Ammon's horn (tissue), 1 donor: ENCODE measurements at places on chromosomes 4 and X.

DNA sequence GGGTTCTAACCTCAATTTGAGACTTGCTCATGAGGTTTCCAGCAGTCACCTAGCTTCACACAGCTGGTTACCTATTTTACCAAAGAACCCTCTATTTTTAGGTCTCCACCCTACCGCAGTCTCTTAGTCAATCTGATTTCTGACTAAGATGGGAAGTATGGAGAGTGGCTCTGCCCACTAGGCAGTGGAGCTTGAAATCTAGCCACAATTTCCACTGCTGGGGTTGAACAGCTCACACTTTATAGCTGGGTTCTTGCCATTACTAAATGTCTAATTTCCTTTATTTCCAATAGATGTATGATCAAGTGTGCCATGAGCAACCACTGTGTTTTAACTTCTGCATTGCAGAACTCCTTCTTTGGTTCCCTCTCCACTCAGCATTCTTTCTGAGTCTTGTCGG, 43.1 kb downstream of the GASK1B start:
- DNase-seq = no peak

GRCh38 chr4:15001248-15001868, 923 bp upstream of the CPEB2 start:
- peak; percentile 85 for DNase-seq

GRCh38 chrX:107699616-107700015, 71.3 kb downstream of the PRPS1 start:
- no peak for DNase-seq

DNA sequence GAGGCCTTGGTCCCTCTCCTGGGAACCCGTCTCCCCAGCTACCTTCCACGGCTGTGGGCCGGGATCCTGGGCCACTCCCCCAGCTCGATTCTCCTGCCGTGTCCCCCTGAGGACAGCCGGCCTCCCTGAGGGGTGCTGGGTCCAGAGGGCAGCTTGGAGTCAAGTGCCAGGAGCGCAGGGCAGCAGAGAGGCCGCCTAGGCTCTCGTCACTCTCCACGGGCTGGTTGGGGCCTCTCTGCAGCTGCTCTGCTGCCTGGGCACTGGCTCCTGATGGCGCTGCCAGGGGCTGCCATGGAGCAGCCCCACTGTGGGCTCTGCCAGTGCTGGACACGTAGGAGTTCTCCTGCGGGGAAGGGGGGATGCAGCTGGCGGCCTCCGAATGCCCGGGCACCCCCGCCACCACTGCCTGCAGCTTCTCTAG, 6.7 kb downstream of the IRAK1 start:
- DNase-seq = no peak

DNA sequence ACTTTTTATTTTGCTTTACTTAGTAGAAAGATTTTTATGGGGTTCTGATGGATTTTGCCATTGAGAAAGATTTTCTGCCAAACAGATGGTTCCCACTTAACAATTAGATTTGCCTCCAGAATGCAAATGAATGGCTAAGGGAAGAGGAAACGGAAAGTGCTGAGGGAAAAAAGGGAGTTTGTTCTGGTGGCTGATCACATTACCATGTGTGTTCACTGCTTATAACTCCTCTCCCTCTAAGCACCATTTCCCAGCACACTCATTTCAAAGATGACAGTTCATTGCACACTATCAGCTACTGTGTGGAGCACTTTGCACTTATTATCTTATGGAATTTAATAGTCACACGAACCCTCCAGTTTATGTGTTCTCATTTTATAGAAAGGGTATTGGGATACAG, 68.0 kb upstream of the GRID2 start:
- no peak for DNase-seq

DNA sequence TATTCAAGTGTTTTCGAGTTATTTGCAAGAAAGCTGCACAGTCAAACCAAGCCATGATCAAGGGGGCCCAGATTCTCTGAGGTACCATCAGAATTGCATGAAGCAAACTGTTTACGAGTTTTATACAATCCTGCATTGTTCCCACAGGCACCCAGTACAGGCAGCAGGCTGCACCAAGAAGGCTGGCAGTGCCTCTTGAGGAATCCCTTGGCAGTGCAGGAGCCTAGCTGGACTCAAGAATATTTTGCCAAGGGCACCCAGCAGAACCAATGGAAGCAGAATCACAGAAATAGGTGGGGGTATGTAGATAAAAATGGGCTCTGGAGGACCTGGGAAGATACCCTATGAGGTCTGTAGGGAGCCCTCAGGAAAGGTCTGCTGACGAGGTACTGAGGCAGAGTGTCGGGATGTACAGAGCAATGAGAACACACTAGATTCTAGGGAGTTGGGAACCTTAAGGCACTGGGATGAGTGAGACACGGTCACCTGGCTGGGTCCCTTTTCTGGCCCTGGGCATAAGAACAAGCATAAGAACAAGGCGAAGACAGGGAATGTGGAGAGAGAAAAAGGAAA, 2.5 kb upstream of the PLP1 start:
- peak; percentile 81 for DNase-seq

DNA sequence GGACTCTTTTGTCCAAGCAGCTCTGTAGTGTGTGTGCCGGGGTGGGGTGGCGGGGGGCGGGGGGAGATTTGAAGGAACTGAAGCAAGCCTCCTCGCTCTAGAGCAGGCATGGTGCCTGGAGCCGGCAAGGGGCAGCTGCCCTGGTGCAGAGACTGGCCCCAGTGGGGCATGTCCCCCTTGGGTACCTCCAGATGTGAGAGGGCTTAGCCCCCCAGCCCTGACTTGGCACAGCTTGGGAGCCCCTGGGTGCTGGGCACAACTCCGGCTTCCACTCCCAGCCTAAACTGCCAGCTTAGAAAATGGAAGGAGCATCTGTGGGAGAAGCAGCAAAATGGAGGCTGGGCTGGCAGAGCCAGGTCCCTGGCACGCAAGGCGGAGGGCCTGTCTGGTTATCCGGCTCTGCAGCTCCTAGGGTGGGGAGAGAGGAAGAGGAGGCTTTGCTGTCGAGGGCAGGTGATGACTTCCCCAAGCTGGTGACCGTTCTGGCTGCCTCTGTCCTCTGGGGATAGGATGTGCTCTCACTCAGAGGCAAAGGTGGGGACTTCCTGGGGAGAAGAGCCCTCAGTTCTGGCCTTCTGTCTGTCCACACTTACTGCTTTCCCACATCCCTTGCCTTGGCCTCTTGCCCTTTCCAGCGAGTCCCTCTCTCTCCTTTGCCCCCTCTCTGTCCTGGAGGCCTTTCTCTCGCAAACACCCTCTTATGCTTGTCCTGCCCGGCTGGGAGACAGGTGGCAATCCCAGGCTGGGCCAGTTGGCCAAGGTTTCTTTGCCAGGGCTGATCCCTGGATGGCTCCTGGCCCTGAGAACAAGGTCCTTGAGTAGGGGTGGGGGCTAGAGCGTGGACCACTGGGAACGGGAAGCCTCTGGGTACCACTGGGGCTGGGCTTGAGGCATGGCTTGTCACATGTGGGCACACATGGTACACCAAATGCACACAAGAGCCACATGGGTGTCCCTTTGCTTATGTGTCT, 2.0 kb downstream of the DLG3 start:
- no peak for DNase-seq

- no peak for DNase-seq
Measured at GRCh38 chr4:8913121-8913857, 41.6 kb upstream of the HMX1 start.

- DNase-seq = no peak
Measured at GRCh38 chr4:176780995-176781738, 11.6 kb downstream of the VEGFC start.

DNA sequence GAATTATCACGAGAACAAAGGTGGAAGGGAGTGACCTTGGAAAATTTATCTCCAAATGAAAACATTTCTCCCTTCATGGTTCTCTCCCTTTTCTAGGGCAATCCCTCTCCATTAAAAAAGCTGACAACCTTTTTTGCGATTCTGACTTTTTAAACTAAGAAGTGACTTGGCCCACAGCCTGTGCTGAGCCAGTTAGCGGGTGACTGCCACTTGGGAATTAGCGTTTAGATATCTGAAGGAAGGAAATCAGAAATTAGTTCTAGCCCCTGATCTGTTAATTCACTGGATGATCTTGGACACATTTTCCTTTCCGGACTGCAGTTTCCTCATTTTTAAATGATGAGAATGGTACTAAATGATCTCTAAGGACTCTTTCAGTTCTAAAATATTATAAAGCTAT, 245.0 kb downstream of the FBXO8 start:
- no peak for DNase-seq

GRCh38 chr4:185335579-185335978, 60.1 kb downstream of the LRP2BP start:
- DNase-seq = no peak

GRCh38 chr4:2071912-2072867, 13.1 kb downstream of the NAT8L start:
- peak; percentile 60 for DNase-seq

- DNase-seq = no peak
Measured at GRCh38 chr4:90766837-90767236, 639.6 kb downstream of the CCSER1 start.

DNA sequence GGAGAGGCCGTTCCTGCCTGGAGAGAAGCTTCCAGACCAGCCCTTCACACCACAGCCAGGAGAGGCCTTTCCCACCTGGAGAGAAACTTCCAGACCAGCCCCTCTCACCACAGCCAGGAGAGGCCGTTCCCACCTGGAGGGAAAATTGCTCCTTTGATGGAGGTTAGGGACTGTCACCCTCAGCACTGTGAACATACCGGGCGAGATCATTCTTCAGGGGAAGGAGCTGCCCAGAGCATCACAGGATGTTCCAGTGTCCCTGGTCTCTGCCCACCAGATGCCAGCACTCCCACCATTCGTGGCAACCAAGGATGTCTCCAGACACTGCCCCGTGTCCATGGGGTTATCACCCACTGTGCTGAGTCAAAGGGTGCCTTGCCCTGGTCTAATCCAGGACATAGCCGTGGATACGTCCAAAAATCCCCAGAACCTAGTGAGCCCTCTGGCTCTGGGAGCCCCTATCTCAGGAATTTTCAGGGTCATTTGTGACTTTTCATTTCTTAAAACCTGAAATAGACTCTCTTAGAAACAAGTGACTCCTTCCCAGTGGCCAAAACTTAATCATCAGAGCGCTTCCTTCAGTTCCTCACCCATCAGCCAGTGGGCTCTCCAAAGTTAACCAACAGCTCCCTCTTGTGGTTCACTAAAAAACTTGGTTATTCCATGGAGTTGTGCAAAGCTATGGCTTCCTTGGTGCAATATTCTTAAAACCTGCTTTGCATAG, 80.2 kb downstream of the CRMP1 start:
- DNase-seq = peak; percentile 80

DNA sequence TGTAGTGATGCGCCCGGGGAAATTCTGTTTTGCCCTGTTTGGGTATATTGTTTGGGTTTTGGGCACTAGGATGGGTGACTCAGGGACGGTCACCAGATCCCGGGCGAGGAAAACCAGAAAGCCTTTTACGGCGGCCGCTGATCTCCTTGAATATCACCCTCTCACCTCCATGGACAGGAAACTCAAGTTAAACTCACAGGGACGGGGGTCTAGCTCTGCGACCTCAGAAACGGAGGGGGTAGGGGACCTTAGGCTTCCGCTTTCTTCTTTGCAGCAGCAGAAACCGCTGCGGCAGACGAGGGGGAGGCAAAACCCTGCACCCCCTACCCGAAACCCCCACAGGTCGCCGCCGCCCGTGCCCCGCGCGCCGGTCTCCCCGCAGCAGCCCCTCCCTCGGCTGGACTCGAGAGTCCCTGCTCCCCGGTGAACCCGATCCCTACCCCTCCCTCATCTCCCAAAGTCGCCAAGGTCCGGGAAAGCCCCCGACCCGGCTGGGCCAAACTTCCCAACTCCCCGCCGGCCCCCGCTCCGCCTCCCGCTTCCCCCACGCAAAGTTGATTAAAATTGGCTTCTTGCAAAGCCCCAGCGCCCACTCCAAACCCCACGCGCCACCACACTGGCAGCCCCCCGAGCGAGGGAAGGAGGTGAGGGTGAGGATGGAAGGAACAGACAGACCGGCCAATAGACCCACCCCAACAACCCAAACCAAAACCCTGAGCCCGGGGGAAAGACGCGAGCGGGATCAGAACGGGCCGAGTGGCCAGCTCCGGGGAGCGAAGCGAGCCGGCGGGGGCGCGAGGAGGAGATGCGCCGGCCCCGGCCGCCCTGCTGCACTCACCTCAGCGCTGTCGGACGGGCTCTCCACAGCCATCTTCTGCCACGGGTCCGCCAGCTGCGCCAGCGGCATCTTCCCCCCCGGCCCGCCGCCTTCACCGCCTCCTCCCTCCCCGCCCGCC, 705 bp downstream of the RPS6KA3 start:
- DNase-seq = peak; percentile 5

GRCh38 chr4:188949596-188949995, 810.4 kb downstream of the TRIML1 start:
- no peak for DNase-seq

- no peak for DNase-seq
Measured at GRCh38 chr4:71275570-71275969, 63.2 kb upstream of the SLC4A4 start.

GRCh38 chr4:77065382-77065781, 10.4 kb downstream of the CCNI start:
- DNase-seq = no peak

GRCh38 chr4:56026596-56026995, 77.9 kb downstream of the CEP135 start:
- no peak for DNase-seq

GRCh38 chr4:4694296-4694772, 152.5 kb upstream of the STX18 start:
- DNase-seq = peak; percentile 60

DNA sequence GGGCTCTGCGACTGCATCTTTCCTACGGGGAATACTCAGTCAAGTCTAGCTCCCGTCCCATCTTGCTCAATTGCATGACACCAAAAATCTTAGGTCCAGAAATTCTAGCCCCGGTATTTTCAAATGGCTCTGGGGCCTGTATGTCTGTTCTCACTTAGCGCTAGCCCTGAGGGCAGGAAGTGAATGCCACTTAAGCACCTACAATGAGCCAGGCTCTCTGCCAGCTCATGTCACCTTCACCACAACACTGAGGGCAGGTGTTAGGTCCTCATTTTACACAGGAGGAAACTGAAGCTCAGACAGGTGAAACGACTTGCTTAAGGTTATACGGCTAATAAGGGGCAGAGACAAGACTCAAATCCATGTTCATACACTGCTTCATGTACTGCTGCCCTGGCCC, 282.8 kb downstream of the PPP1R2C start:
- no peak for DNase-seq

- DNase-seq = no peak
Measured at GRCh38 chrX:81231476-81231875, 29.6 kb downstream of the SH3BGRL start.

- DNase-seq = peak; percentile 85
Measured at GRCh38 chr4:2059046-2059725, at the start of gene NAT8L. TSS of gene NAT8L (plus strand) at chr4:2059327. CDS start at chr4:2059512, 185 bp downstream.

DNA sequence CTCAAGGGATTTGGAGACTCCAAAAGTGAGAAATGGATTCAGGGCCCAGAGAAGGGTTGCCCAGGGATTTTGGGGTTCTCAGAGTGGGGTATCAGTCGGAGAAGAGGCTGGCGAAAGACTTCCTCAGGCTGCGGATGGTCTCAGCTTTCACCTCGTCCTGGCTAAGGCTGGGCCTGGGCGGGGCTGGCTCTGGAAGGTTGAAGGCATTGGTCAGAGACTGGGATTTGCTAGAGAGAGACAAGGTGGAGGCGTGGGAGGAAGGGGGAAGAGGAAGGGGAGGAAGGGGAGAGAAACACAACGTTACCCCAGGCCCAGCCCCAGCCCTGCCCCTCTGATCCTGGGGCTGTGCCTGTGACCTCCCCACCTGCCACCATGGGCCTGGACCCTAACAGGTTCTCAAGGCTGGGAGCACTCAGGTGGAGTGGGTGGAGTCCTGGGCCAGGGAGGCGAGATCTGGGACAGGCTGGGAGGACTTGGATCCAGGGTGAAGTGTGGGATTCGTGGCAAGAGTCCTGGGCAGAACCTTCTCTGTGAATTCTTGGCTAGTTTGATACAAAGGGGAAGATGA, 9.4 kb upstream of the TIMP1 start:
- no peak for DNase-seq
